ENCODE measurements at places on chromosomes 7 and 10.

- DNase-seq, result no peak
These were observed 7.7 kb downstream of the ACSM6 start for GRCh38 chr10:95201736-95202135.

DNA sequence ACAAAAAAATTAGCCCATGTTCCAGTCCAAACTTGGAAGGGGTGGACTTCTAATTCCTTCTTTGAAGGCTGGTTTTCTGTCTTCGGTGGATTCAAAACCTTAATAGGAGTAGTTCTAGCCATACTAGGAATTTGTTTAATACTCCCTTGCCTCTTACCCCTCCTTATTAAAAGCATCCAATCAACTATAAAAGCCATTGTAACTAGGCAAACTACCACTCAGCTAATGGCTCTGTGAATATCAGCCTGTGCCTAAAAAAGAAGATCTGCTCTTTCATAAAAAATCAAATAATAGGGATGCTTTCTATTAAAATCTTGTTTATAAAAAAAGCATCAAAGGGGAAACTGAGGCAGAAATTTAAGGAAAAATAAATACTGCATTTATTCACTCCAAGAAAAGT lies 4.1 kb upstream of the ADCK2 start:
- no peak for DNase-seq

- no peak for DNase-seq
These were observed 457 bp downstream of the ACADSB start for GRCh38 chr10:123009105-123009820.

DNA sequence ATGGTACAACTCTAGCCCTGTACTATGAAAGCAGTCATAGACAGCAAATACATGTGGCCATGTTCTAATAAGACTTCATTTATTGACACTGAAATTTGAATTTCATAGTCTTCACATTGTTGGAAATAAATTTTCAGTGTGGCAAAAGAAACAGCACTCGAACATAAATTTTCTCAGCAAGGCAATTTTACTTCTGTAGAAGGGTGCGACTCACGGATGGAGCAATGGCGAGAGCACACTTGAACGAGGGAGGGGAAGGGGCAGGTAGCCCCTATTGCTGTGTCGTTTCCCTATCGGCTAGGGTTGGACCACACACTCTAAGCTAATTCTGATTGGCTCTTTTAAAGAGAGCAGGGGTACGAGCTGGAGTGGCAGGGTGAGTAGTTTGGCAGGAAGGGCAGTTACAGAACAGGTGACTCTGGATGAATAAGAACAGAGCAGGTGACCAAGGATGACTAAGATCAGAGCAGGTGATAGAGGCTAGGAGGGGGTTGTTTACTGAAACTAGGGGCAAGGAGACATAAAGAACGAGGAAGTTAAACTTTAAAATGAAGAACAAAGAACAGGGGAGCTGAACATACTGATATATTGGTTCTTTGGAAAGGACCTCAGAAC lies 52.0 kb downstream of the LRRC4 start:
- DNase-seq, result no peak

DNA sequence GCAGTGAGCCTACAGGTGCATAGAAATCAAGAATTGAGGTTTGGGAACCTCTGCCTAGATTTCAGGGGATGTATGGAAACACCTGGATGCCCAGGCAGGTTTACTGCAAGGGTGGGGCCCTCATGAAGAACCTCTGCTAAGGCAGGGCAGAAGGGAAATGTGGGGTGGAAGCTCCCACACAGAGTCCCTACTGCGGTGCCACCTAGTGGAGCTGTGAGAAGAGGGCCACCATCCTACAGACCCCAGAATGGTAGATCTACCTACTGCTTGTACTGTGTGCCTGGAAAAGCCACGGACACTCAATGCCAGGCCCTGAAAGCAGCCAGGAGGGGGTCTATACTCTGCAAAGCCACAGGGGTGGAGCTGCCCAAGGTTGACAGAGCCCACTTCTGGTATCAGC lies 533.5 kb downstream of the GPAM start:
- no peak for DNase-seq

GRCh38 chr10:132697578-132698200 lies 88.3 kb downstream of the NKX6-2 start:
- DNase-seq, result no peak

- no peak for DNase-seq
These were observed 732 bp downstream of the FAM53B start for GRCh38 chr10:124743191-124744101.

DNA sequence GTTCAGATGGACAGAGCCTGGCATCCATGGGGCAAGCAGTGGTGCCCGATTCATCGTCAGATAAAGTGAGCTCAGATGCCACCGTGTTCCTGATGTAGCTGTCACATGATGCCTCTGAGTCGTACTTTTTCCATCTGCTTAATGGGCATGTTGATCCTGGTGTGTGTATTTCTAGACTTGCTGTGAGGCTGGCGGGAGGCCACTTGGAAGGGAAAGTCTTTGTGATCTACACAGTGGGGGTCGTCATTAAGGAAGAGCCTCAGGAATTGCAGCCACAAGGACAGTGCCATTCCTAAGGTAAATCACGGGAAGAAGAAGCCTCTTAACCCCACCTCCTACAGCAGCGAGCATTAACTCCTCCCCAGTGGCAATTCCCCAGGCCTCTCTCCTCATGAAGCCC lies 63.0 kb downstream of the RGS10 start:
- DNase-seq, result no peak

GRCh38 chr7:118642396-118642795 lies 417.9 kb downstream of the ANKRD7 start:
- DNase-seq, result no peak

DNA sequence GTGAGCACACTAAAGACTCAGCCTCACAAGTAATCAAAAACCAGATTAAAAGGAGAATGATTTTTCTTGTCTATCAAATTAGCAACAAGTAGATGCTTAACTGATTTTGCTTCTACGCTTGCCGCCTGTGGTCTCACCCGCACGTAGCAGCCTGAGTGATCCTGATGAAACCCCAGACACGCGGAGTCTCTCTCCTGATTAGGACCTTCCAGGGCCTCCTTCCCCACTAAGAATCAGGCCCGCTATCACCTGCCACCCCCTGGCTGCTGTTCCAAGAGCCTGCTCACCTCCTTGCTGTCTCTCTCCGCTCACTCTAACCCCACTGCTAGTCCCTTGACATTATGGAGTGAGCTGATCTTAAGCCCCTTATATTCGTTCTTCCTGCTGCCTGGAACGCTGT lies 325.9 kb upstream of the NRP1 start:
- no peak for DNase-seq

GRCh38 chr7:139718859-139719258 lies 58.9 kb downstream of the HIPK2 start:
- no peak for DNase-seq

DNA sequence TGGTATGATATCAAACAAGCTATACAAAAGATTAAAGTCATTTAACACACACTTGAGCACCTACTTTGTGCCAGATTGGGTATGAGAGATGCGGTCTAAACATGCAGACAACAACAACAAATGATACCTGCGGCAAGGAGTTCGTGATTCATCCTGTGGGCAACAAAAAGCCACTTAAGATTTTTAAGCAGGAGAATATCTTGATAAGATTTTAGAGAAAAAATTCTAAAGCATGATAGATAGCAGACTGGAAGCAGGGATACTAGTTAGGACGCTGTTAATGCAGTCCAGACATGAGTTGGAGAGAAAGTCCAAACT lies 1.6 kb upstream of the KBTBD2 start:
- DNase-seq, result no peak

GRCh38 chr7:36192053-36192824 lies 39.2 kb downstream of the EEPD1 start:
- no peak for DNase-seq

- DNase-seq, result no peak
These were observed 2.2 kb upstream of the PON3 start for GRCh38 chr7:95398155-95398940.

GRCh38 chr10:59995862-59996261 lies 89.5 kb upstream of the CCDC6 start:
- DNase-seq, result no peak

DNA sequence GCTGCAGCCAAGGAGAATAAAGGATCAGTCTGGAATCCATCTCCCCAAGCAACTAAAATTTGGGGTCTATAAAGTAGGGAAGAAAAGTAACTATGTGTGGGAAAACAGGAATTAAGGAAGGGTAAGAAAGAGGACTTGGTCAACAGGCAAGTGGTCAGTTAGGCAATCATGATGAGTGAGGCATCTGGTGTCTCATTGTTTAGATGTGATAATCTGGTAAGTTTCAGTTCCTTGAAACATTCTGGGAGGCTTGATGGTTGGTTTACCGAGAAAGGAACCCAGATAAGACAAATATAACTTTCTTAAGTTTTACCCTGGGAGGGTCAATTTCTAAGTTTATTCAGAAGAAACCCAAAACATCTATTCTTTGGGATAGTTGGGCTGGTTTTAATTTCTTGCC lies 22.3 kb downstream of the HYAL4 start:
- no peak for DNase-seq

DNA sequence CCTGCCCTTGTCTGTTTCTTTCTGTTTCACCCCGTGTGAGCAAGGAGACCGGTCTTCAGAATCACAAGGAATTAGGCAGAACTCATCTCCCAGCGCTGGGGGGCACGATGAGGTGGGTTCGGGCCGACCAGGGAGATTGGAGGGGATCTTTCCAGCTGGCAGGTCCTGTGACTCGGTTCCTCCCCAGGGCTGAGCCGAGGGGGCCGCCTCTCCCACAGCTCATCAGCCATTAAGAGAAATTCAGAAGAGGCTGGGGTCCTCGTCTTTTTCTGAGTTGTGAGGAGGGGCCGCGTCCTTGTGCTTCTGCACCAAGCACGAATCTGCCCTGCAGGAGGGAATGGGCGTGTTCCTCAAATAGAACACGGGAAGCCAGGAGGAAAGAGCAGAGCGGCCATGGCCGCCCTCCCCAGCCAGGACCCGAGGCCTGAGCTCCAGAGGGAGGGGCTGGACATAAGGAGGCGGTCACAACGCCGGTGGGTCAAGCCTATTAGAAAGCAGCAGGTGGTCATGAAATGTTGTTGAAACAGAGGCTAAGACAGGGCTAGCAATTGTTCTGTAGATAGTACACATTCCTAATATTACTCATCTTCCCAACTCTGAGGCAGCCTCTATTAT lies 125.3 kb downstream of the ADARB2 start:
- DNase-seq, result no peak

DNA sequence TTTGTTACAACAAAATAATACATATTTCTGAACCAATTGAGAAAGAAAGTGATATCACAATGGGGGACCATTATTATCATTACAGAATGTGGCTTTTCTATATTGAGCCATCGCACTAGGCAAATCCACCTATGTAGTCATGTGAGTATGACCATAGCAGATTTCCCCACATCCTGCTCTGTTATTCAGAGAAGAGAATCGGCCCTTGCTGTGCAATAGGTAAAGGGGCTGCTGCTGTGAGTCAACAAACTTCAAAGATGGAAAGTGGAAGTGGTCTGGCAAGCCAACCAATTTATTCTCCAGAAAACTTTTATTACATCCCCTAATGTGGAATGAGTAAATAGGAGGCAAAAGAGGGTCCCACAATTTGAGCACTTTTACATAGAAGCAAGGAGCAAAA lies 573.4 kb downstream of the ETV1 start:
- no peak for DNase-seq

GRCh38 chr7:44259547-44260457 lies 59.0 kb downstream of the YKT6 start:
- DNase-seq, result no peak

DNA sequence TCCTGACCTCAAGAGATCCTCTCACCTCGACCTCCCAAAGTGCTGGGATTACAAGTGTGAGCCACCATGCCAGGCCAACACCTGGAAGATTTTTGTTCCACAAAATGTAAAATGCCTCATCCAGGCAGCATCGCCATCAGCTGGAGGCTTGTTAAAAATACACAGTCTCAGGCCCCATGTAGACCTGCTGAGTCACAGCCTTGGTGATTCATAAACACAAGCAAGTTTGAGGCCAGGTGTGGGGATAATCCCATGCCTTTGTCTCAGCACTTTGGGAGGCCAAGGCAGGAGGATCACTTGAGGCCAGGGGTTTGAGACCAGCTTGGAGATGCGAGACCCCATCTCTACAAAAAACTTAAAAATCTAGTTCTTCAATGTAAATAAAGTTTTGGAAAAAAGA lies 49.1 kb upstream of the FOXK1 start:
- no peak for DNase-seq

GRCh38 chr10:132451506-132452215 lies 54.7 kb downstream of the PWWP2B start:
- no peak for DNase-seq

DNA sequence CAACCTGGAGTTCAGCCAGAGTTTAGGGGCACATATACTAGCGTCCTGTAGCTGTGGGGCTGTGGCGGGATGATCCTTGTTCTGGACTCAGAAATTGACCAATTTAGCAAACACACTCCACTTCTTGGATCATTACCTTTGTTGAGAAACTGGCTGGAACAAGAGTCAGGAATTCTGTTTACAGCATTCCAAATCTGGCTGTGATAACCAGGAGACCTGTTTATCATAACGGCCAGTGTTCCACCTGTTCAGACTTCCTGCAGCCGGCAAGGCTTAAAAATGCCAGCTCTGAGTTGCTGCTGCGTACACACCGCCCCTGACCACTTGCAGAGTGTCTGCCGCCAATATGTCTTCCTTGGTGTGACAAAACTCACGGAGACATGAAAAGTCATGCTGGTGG lies 64.8 kb downstream of the ARMC3 start:
- no peak for DNase-seq

DNA sequence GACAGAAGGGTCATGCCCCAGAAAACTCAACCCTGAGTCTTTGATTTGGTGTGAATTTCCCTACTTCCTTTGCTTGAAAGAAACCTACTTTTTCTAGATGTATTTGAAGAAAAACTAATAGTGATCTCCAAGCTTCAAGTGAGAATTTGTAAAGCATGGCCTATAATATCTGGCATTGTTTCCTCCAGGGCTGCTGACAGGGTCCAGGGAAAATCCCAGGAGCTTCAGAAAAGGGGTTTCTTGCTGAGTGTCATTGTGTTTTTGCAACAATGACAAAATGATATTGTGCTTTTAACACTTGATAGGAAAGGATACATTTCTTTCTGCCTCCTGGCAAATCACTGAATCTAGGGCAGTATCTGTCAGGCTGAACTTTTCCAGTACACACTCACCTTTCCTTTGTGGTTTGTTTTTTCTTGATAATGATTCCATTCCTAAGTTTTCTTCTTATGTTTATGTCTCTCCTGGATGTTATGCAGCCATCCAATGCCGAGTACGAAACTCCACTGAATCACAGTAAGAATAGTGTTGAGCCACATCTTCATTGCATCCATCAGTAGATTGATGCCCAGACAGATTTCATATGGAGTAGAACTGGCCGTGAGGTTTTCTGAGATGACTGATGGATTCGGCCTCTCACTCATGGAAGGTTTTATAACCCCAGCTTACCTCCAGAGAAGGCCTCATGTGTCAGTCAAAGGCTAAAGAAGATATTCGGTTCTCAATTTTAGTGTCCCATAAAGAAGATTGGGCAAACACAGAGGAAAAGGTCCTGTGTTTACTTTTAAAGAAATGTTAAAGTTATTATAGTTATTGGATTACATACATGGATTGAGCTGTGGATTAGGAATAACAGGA lies 76.9 kb upstream of the STEAP1B start:
- no peak for DNase-seq

DNA sequence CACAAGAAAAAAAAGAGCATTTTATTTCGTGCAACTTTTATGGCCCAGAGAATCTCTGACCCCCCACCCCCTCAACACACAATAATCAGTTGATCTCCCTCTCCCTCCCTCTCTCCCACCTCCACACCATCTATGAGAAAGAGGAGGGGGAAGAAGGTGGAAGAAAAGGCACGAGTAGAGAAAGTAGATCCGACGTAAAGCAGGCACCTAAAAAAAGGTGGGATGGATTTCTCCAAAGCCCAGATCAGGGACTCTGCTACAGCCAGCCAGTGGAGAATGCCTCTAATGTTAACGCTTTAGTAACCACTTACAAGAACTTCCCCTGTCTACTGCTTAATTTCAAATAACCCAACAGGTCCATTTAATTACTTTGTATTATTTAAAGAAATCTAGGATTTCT lies 24.4 kb downstream of the KMT2C start:
- DNase-seq, result no peak

Data from activated T-helper 1 cell treated with Interleukin-2 at 50 U/mL for 16 hours (primary cell).